ENCODE measurements at places on chromosomes 2 and 18.

DNA sequence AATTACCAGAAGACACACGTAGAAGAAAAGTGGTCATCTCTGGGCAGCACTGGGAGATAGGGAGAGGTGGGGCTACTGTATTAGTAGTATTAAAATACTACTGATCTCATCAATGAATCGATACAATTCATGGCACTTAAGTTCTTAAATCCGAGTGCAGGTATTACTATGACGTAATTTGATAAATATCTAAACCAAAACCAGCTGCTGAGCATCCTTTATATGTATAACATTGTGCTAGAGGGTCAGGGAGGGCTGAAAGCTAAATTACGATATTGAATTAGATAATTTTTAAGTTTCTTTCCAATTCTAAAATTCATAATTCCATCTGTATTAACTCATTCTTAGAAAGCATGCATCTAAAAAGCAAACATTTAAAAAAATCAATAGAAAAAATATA lies 25.3 kb downstream of the DARS1 start:
- no peak overlapping the region for H3K27ac ChIP-seq
- no peaks in the 10 kb centered on the region for H3K36me3 ChIP-seq
- no peak for DNase-seq
- peaks cover 7% of the 10 kb centered on the region for H3K4me1 ChIP-seq

- no peak overlapping the region for H3K27ac ChIP-seq
- no peak overlapping the region for H3K4me3 ChIP-seq
- H3K27me3 ChIP-seq: no peaks in the 10 kb centered on the region
- no peaks in the 10 kb centered on the region for H3K36me3 ChIP-seq
- no peak for DNase-seq
Measured at GRCh38 chr18:72973841-72974240, 106.1 kb upstream of the NETO1 start.

DNA sequence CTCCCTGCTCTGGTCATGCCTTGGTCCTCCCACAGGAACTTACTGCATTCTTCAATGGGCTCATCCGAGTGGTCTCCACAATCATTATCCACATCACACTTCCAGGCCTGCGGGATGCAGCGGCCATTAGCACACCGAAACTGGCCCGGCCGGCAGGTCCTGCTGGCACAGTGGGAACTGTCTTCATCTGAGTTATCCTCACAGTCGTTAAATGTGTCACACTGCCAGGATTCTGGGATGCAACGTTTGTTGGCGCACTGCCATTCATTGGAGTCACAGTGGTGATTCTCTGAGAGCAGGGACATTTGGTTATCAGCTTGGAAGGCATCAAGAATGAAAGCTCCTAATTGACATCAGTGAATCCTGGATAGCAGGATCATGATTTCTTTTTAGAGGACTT lies 104.5 kb downstream of the DHRS9 start:
- H3K4me1 ChIP-seq: no peaks in the 10 kb centered on the region
- DNase-seq: no peak
- H3K27me3 ChIP-seq: no peaks in the 10 kb centered on the region

- no peaks in the 10 kb centered on the region for H3K4me1 ChIP-seq
- H3K27ac ChIP-seq: no peak overlapping the region
- H3K36me3 ChIP-seq: no peaks in the 10 kb centered on the region
Measured at GRCh38 chr2:234469251-234469845, 27.5 kb downstream of the ARL4C start.

DNA sequence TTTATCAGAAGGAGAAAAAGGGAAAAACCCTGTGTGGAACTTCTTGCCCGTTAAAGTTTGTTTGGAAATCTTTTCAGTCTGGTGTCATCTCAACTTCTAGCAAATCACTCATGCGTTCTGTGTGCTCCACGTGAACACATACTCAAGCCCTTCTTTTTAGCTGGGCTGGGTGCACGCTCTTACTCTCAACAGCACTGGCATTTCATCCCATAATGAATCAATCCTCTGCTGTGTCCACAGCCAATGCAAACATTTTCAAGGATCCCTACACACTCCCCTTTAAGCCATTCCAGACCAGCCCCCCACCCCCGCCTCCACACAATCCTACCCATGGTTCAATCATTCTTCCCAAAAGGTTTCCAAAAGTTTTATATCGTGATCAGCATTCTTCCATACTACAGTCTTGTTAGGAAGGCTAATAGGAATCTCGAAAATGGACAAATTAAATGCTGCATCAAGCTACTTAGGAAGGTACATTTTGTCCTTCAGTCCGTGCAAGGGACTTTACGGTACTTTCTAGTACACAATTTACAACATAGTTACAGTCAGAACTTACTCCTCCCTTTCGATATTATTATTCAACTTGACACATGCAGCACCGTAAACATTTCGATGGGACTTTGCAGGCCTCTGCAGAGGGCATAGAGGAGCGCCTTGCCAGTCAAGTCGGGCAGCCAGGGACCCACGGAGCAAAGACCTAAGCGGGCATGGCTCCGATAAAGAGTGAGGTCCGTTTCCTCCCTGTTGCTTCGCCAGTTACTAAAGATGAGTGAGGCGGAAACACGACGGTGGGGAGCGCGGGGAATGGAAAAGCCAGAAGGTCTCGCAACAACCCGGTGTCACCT lies 1.4 kb downstream of the PTGR3 start:
- H3K4me1 ChIP-seq: peaks cover 35% of the 10 kb centered on the region
- DNase-seq: no peak
- H3K27me3 ChIP-seq: peaks cover 87% of the 10 kb centered on the region
